Activated CD4-positive, alpha-beta T cell treated with anti-CD3 and anti-CD28 coated beads for 24 hours (primary cell): ENCODE measurements at places on chromosomes 1 and 21.

DNA sequence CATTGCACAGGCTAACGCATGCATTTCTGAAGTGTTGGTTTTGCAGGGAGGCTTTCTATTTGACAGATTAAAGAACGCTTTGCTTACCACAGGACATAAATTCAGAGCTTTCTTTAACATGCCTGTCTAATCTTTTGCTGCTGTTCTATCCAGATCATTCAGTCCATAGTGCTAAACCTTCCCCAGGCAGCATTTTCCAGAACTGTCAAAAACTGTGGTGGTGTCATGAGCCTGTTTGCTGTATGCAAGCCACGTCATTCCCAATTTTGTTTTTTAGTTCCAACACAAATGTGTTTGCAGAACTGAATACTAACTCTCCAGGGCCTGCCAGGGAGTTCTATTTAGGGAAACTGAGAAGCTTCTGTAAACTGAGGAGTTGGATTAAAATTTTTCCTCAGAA is 390.5 kb upstream of the LYPLAL1 start:
- DNase-seq, result no peak

DNA sequence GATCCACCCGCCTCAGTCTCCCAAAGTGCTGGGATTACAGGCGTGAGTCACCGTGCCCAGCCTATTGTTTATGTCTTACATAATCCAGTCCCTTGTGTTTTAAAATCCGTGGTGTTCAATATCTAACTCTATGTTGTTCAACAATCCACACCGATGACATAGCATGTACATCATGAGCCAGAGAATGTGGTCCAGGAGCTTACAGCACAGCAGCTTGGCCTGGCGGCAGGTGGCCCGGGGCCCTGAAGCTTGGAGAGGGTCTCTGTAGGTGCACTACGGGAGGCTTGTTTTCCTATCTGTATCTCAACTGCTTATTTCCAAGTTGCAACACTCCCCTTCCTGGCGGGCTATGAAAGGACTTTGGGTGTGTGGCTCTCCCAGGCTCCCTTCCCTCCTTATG is 138.4 kb downstream of the ADSS2 start:
- no peak for DNase-seq

DNA sequence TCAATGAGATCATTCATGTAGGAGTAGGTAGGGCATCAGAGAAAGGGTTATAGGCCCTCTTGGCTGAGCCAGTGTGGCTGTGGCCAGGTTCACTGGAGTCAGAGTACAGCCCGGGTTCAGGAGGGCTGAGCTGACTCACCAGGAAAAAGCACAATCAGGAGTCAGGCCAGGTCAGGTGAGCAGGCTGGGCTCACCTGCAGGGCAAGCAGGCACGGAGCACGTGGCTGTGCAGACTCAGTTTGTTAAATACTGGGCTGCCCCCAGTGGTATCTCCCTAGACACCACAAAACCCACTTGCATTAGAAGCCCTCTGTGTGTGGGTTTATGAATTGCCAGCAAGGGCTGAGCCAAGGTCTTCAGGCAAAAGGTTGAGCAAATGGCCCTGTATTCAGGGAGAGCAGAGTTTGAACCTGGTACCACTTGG is 122.1 kb upstream of the SERBP1 start:
- no peak for DNase-seq

GRCh38 chr1:214022810-214023425 is 35.1 kb downstream of the PROX1 start:
- DNase-seq, result no peak

DNA sequence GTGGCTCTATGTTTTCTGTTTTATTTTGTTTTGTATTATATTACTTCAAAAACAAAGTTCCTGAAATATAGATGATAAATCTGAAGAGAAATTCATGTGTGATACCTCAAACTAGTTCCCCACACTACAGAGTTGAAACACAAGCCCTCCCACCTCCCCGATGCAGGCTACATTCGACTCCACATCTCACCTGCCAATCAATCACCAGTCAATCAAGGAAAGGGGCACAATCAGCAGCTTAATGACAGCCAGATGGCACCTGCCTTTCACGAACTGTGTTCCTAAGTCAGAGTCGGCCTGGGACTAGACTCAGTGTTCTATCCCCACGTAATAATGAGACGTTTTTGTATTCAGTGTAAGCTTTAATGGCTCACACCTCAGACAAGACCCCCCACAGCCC is 313.4 kb downstream of the SPATA17 start:
- DNase-seq, result no peak

DNA sequence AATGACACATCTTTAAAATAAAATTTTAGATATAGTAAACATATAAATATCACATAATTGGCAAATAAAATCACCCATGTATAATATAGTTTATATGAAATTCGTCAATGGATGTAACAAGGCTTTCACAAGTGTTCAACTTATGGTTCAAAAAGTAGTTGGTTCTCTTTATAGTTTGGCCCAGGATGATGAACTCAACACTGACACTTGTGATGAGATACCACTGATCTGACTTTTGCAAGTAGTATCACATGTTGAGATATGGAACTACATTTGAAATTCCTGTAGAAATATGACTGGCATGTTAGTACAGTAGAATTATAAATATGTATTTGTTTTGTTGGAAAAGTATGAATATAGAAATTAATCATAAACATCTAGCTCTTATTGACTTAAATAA is 1.8 kb downstream of the TNNI3K start:
- DNase-seq, result no peak
